ENCODE measurements at places on chromosomes 7 and 10.

DNA sequence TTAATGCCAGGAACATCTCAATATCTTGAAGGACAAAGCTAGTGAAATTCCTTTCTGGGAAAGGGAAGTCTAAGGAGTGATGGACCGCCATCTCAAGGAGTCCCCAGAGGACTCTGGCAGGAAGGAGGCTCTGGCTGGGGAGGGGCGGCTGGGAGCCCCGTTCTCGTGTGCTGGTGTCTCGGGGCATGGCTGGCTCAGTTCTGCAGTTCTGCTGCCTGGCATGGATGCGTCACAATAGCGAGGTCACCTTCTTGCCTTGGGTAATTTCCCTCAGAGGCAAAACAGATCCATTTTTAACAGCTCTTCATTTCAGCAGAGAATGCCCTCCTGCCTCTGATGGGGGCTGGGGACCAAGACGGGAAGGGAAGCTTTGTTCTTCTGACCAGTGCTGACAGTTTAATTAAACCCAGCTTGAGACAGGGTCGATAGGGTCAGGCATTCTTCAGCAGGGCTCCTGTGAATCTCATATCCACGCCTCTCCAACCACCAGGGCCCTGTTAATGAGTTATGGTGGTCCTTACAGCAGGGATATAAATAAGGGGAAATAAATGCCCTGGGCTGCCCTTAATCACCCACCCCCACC, 35.7 kb downstream of the SLIT1 start:
- DNase-seq = no peak

GRCh38 chr7:45181286-45181960, 23.8 kb downstream of the RAMP3 start:
- DNase-seq = no peak

DNA sequence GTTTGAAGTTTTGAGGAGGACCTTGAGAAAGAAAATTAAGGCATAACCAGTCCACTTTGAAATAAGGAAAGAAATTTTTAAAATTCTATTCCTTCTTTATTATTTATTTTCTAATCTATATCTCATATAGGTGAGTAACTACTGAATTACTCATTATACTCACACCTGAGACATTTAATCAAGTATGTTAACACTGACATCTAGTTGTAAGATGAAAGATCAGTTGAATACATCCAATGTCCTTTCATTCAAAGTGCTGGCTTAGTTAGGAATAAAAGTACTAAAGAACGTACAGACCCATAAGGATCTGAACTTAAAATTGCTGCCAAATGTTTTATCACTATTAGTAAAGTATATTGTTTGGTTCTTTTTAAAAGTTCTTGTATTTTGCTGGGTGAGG, 23.5 kb downstream of the TRDMT1 start:
- DNase-seq = no peak

GRCh38 chr10:132162021-132162531, 24.7 kb upstream of the DPYSL4 start:
- peak; percentile 71 for DNase-seq

DNA sequence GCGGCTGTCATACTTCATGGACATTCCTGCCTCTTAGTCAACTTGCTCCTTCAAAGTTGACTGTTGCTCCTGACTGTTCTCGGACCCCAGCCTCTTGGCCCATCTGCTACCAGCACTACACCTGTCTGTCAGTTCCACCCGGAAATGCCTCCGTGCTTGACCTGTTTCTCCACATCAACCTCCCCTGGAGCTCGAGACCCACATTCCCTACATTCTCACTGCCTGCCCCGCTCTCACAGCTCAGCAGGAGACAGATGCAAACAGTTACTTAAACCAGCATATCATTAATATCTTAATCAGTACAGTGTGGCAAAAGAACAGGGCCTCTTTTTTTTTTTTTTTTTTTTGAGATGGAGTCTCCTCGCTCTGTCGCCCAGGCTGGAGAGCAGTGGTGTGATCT, 174.3 kb downstream of the NRP1 start:
- DNase-seq = no peak

DNA sequence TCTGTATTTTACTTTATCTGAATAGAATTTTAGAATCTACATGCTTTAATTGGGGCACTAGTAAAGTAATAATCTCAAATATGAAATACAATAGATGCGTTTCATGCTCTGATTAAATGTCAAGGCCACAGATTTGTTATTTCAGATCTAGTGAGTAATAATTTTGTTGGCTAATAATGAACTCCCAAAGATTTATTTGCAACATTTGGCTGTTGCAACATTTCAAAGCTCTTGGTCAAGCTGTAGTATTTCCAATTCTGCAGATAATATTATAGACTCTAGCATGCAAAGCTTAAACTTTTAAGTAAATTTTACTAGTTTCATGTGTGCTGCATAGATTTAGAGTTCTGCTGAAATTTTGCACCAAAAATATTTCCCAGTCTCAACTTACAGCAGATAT, 16.7 kb downstream of the LRRN3 start:
- no peak for DNase-seq

- peak; percentile 93 for DNase-seq
Measured at GRCh38 chr7:66413379-66414114, 208.4 kb downstream of the TPST1 start.

DNA sequence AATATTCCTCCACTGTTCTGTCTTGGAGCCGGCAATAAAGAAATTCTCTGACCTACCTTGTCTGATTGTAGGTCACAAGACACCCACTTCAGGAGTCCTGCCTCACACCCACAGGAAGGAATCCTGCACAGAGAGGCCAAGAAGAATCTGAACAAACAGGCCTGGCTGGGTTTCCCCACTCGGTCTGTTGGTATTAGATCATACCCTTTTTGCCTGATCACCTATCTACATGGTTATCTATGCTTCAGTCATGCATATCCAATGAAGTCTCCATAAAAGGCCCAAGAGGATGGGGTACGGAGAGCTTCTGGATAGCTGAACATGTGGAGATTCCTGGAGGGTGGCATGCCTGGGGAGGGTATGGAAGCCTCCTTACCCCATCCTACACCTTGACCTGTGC, 12.3 kb downstream of the OGDH start:
- no peak for DNase-seq

DNA sequence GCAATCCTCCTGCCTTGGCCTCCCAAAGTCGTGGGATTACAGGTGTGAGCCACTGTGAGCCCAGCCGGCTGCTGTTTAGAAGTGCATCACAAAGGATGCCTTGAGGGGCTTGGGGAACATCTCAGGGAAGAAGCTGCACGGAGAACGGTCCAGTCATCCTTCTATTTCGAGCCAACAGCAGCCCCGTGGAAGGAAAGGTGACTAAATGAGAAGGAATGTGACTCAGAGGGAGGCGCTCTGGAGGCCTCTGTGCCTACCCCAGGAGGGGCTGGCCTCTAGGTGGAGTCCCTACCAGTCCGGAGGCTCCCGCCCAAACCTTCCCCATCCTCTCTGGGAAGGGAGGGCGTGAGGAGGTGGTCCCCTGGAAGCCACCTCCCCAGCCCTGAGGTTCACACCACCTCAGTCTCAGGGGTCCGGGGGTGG, 76.2 kb downstream of the CTBP2 start:
- no peak for DNase-seq

DNA sequence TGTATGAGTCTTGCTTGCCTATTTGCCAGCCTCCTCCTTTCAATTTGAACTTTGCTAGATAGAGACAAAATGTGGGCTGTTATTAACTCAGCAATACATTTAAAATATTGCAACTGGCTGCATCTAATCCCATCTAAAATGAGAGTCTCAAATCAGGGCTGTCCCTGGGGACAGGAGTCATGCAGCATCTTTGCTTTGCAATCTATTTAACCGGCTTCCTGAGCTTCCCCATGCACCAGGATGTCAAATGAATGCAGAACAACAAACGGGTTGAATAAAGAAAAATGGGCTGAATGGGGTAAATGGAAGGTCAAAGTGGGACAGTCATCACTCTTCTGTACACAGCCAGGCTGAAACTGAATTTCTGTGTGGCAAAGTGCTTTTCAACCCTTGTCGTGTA, 89.2 kb downstream of the AOAH start:
- DNase-seq = no peak

DNA sequence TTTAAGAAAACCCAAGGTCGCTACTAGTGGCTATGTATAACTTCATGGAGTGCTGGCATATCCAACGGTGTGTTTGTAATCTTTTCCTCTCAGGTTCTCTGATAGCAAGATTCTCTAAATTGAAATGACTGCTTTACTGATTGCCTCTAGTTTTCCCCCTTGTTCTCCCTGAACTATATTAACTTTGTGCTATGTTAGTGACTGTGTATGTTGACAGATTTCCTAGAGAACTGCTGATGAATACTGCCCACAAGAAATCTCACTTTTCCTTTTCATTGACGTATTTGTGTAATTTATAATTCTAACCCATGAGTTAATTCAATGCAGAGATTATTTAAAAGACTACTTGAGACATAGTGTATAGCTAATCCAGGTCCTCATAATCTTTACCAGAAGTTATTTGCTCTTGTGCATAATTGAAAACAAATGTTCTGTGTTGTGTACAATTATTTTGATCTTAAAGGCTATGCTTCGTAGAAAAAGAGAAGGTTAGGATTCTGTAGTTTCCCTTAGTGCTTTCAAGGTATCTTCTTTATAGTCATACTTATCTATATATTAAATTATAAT, 70.6 kb upstream of the GLCCI1 start:
- DNase-seq = no peak

DNA sequence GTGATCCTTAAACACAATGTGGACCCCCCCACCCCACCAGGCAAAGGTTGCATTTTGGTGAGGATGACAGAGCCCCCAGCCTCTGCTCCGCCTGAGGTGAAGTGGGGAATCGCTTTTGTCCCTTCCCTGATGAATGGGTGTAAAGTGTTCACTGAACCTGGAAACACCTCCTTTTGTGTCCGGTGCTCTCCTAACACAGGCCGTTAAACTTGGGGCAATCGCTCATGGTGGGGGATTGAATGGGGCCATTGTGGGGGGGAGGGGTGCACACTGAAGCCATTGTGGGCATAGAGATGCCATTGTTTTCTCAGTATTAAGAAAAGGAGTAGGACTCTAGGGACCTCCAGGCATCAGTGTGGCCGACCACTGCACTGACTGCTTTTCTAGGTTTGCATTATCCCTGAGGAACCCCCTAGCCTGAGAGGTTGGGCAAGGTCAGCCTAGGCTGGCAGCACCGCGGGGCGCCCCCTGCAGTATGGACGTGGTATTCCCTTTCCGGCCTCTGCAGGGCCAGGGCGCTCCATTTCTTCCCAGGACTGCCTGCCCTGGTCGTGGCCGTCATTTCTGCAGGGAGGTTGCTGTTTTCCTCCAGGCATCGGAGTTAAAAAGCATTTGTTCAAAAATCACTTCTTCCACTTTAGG, 158.3 kb downstream of the TCF7L2 start:
- peak; percentile 67 for DNase-seq

- no peak for DNase-seq
Measured at GRCh38 chr10:106832846-106833245, 331.7 kb downstream of the SORCS1 start.

DNA sequence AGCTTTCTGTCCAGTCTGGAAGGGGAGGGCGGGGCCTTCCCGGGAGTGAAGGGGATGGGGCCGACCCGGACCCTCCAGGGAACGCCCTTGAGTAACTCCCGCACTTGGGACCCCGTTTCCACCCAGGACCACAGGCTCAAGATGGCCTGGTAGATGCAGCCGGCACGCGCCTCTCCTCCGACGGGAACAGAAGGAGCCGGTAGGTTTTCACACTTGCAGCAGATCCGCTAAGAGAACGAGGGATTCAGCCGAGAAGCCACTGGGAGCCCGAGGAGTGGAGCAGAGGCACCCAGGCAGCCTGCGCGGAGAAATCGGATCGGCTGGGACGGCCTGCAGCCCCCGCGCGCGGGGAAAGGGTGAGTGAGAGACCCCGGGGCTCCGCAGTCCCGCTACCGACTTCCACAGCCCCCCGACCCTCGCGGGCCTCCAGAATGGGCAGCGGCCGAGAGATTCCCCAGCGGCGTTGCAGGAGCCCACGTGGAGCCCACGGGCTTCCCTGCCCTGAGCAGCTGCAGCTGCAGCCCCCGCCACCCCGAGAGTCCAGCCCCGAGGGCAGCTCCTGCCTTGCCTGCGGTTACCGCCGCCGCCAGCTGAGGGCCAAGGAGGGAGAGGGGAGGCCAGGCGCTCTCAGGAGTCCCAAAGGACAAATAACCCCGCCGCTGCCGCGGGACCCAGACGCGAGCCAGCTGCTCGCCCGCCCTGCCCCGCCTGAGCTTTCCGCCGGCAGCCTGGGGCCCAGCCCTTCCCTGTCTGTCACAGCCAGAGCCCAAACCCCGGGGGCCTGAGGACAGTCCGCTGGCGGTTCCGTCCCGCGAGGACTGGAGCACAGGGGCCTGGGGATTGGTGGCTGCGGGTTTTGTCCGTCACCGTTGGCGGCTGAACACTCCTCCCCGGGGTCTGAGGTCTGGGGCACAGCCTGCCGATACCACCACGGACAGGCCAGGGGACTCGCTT, 21.8 kb downstream of the IFT22 start:
- no peak for DNase-seq

GRCh38 chr7:50470250-50471163, 20.4 kb upstream of the FIGNL1 start:
- no peak for DNase-seq

GRCh38 chr10:75418293-75418692, 13.1 kb upstream of the LRMDA start:
- DNase-seq = no peak

DNA sequence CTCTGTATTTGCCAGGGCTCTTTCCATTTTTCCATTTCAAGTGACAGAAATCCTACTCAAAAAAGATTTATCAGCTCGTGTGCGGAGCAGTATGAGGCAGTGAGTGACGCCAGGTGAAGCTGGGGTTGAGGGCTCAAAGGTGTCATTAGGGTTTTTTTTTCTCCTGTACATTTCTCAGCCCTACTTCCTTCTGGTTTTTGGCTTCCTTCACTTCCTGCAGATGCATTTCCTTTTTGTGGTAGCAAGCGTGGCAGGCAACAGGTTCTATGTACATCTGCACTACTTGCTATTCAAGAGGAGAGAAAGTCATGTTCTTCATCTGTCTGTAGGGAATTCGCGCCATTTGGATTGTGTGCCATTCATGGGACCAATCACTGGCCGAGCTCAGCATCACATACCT, 52.8 kb upstream of the AOAH start:
- no peak for DNase-seq

Data from activated CD8-positive, alpha-beta memory T cell treated with anti-CD3 and anti-CD28 coated beads for 24 hours (primary cell).